ENCODE measurements at places on chromosomes 2 and 18. TPM values are rescaled to one million over a fixed set of nuclear protein-coding genes. Genes with fewer than 3 reads are reported as not detected.
A peak's percentile ranks its signal among the peaks of the same experiment; 100 is the strongest.

DNA sequence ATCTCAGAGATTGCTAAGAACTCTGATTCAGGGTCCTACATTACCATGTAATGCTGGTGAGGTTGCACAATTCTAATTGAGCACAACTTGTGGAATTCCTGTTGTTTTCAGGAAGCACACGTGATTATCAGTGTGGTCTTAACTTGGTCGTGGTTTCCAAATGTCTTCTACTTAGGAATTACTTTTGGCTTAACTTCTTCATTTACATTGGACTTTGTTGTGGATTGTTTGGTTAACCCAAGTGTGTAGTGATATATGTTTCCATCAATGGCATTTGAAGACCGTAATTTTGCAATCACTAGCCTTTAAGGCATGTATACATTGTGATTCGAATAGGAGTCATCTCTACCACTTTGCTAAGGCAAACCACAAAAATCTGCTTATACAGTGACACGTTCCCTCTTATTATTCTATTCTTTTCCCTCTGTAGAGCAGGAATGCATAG is 373.3 kb downstream of the IRS1 start:
- H3K27me3 ChIP-seq, result no peaks in the 10 kb centered on the region
- no peak overlapping the region for H3K27ac ChIP-seq
- H3K36me3 ChIP-seq, result no peaks in the 10 kb centered on the region
- no peak overlapping the region for H3K4me3 ChIP-seq
- no peak for DNase-seq

DNA sequence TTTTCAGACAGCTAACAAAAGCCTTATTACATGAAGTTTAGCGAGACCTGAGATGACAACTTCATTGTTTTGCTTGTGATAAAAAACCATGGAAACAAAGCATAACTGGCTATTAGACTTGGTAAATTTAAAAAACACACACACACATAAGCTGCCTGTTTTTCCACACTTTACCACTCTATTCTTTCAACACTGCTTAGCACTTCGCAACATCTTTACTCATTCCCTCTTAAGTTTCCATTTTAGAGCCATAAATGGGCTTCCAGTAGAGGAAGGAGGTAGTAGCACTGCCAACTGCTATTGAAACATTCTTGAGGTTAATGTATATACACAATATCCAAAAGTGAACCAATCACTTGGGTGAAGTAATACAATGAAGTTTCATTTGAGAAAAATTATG is 54.1 kb downstream of the BAZ2B start:
- H3K36me3 ChIP-seq, result no peaks in the 10 kb centered on the region
- H3K27me3 ChIP-seq, result no peaks in the 10 kb centered on the region
- no peak for DNase-seq
- no peak overlapping the region for H3K27ac ChIP-seq
- no peak overlapping the region for H3K4me3 ChIP-seq

DNA sequence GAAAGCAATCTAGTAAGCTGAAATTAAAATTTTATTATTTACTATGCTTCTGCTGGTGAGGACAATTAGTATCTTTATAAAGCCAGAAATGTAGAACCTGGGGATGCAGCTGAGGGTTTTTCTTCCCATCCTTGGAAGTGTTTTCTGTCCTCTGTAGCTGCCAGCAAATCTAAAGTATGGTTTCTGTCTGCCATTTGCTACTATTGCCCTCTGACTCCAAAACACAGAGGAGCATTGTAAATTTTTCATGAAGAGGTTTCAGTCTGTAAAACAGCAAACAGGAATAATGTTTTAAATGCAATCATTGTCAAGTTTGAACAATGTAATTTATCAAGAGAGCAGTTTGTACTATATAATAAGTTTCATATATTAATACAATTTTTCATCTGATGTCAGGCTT is 258.8 kb downstream of the ZNF407 start:
- H3K27me3 ChIP-seq, result no peaks in the 10 kb centered on the region
- no peak for DNase-seq
- no peak overlapping the region for H3K27ac ChIP-seq
- no peak overlapping the region for H3K4me3 ChIP-seq
- H3K4me1 ChIP-seq, result no peaks in the 10 kb centered on the region

GRCh38 chr2:120607506-120607905 is 128.2 kb upstream of the GLI2 start:
- no peaks in the 10 kb centered on the region for H3K27me3 ChIP-seq
- H3K4me1 ChIP-seq, result no peaks in the 10 kb centered on the region
- H3K27ac ChIP-seq, result no peak overlapping the region
- DNase-seq, result no peak
- no peak overlapping the region for H3K4me3 ChIP-seq

DNA sequence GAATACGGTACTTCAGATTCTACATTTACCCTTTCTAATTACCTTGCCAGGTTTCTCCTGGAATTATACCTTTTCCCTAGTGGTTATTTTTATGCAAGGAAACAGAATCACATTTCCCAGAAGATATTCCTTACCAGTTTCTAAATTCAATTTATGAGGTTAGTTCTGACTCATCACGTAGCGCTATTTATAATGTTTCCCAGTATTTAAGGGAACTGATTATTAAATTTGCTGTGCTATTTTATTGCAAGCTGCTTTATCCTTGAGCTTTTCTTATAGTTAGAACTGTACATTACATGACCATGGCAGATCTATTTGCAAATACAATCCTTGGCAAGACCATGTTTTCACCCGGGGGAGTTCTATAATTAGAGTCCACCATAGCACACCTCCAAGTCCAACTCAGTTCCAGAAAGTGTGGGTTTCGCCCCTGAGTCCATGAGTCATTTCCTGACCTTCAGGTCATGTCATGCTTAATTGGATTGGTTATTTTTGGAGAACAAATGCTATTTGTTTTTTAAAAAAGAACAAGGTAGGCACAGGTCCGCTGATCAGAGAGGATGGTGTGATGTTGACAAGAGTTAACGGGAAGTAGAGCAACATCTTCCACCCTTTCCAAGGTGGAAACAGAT is 126.6 kb downstream of the ZNF532 start:
- no peak for DNase-seq
- no peaks in the 10 kb centered on the region for H3K36me3 ChIP-seq
- H3K27me3 ChIP-seq, result no peaks in the 10 kb centered on the region
- no peaks in the 10 kb centered on the region for H3K4me1 ChIP-seq

- peak; percentile 29 for DNase-seq
- no peak overlapping the region for H3K4me3 ChIP-seq
- no peak overlapping the region for H3K27ac ChIP-seq
- H3K36me3 ChIP-seq, result no peaks in the 10 kb centered on the region
- H3K4me1 ChIP-seq, result peaks cover 5% of the 10 kb centered on the region
- H3K27me3 ChIP-seq, result no peaks in the 10 kb centered on the region
These were observed 9.4 kb upstream of the CTLA4 start for GRCh38 chr2:203858176-203858575.

GRCh38 chr2:220811952-220812570 is 760.0 kb downstream of the EPHA4 start:
- H3K27me3 ChIP-seq, result no peaks in the 10 kb centered on the region
- no peak overlapping the region for H3K27ac ChIP-seq
- no peaks in the 10 kb centered on the region for H3K4me1 ChIP-seq
- no peak overlapping the region for H3K4me3 ChIP-seq
- DNase-seq, result no peak

DNA sequence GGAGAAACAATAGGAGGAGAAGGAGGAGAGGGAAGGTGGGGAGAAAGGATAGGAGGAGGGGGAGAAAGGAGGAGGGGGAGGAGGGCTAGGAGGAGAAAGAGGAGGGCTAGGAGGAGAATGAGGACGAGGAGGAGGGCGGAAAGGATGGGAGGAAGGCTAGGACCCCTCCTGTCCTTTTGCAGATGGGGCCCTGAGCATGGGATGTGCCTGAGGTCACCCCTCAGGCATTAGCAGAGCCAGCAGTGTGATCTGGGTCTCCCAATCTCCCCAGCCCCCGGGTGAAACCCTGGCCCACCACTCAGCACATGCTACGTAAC is 601 bp upstream of the ANO7 start:
- no peaks in the 10 kb centered on the region for H3K36me3 ChIP-seq
- H3K27ac ChIP-seq, result no peak overlapping the region
- DNase-seq, result no peak

DNA sequence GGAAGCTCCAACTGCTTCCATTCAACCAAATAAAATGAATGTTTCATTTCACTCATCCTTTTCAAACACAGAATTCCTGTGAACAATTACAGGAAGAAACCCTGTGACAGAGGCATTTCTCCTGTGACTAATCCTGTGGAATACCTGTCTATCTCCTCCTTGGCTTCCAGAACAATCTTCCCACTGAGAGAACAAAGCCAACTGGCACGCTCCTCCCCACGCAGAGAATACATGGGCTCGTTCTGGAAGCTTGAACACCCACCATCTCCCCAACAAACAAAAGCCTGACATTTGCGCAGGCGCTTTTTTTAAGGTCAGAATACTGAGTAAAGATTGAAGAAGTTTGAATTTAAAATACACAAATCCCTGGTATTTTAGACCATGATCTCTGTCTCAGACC is 104.7 kb upstream of the SLC66A3 start:
- no peak for DNase-seq
- H3K27me3 ChIP-seq, result no peaks in the 10 kb centered on the region
- H3K4me1 ChIP-seq, result no peaks in the 10 kb centered on the region
- H3K4me3 ChIP-seq, result no peak overlapping the region
- H3K27ac ChIP-seq, result no peak overlapping the region
- H3K36me3 ChIP-seq, result no peaks in the 10 kb centered on the region

DNA sequence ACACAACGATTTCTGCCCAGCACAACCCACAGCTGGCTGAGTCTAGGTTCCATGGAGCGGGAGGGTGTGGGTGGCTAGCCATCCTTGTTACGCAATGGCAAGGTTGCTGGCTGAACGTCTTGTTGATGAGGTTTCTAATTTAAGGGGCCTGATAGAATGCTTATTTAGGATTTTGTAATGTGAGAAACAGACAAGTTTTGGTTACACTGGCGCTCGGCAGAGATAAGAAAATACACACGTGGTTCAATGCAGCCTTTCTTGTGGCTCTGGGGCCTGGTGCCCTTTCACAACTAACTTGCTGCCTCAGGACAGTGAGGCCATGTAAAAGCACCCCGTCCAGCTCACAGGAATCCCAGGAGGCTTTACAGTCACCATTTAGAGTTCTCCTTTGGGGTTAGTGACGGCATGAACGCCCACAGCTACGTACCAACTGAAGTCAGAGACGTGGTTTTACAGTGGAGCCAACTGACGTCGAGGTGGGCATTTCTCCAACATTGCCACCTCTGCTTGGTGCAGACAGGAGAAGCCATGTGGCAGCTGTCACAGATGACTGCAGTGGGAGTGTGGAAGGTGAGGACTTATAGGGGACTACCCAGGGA is 29.7 kb upstream of the PIEZO2 start:
- no peaks in the 10 kb centered on the region for H3K36me3 ChIP-seq
- no peaks in the 10 kb centered on the region for H3K4me1 ChIP-seq
- H3K4me3 ChIP-seq, result no peak overlapping the region
- H3K27ac ChIP-seq, result no peak overlapping the region

The EVX2 gene
- not detected for total RNA-seq

- H3K27ac ChIP-seq, result no peak overlapping the region
- no peak for DNase-seq
- no peaks in the 10 kb centered on the region for H3K36me3 ChIP-seq
- no peak overlapping the region for H3K4me3 ChIP-seq
- no peaks in the 10 kb centered on the region for H3K27me3 ChIP-seq
These were observed 4.9 kb upstream of the PHLPP1 start for GRCh38 chr18:62710417-62710816.

GRCh38 chr18:63040788-63041410 is 278.7 kb downstream of the BCL2 start:
- peaks cover 7% of the 10 kb centered on the region for H3K4me1 ChIP-seq
- no peaks in the 10 kb centered on the region for H3K27me3 ChIP-seq
- no peak for DNase-seq
- H3K27ac ChIP-seq, result no peak overlapping the region
- no peak overlapping the region for H3K4me3 ChIP-seq
- no peaks in the 10 kb centered on the region for H3K36me3 ChIP-seq

DNA sequence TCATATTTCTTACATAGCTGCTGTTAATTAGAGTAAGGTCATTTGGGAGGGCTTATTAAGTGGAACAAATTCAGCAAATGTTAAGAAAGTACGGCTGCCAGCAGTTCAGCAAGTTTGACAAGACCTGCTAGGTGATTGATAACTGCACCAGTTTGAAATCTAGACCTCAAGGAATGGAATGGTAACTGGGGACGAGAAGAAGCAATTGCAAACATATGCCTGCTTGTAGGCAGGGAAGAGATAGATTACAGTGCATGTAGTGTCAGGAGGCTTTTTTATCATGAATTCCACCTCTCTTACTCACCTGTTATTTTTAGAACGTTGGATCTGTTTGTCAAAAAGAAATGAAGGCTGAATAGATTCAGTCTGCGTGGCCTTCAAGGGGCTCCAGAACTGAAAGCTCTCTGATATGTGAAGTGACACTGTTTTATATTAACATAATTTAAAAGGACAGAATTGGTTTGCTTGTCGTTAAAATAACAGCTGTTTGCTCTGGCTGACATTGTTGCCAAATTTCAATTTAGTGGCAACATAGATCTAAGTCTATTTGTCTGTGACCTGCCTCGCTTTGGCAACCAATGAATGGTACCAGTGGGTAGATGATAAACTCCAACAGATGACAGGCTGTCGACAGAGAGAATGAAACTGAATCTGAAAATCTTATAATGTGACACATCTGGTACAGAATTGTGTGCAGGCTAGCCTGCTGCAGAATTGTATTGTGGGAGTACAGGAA is 199.3 kb downstream of the ZNF407 start:
- no peaks in the 10 kb centered on the region for H3K4me1 ChIP-seq
- no peaks in the 10 kb centered on the region for H3K36me3 ChIP-seq
- no peak overlapping the region for H3K27ac ChIP-seq
- H3K4me3 ChIP-seq, result no peak overlapping the region
